A673 (cell line): ENCODE measurements at places on chromosomes 4 and X. TPM values are rescaled to one million over a fixed set of nuclear protein-coding genes. Genes with fewer than 3 reads are reported as not detected.

- H3K4me1 ChIP-seq, result no peaks in the 10 kb centered on the region
- no peaks in the 10 kb centered on the region for H3K27me3 ChIP-seq
- no peaks in the 10 kb centered on the region for H3K36me3 ChIP-seq
- no peak overlapping the region for H3K4me3 ChIP-seq
- no peak for DNase-seq
These were observed 36.7 kb downstream of the KLF8 start for GRCh38 chrX:56268888-56269287.

GRCh38 chrX:30887721-30888120 is 1.3 kb downstream of the TAB3 start:
- no peaks in the 10 kb centered on the region for H3K27me3 ChIP-seq
- no peak overlapping the region for H3K27ac ChIP-seq
- H3K36me3 ChIP-seq, result no peaks in the 10 kb centered on the region
- H3K4me3 ChIP-seq, result peak overlapping the region; percentile 77
- DNase-seq, result no peak

GRCh38 chr4:88573995-88574394 is 18.3 kb upstream of the HERC3 start:
- H3K4me3 ChIP-seq, result no peak overlapping the region
- no peaks in the 10 kb centered on the region for H3K4me1 ChIP-seq
- no peaks in the 10 kb centered on the region for H3K36me3 ChIP-seq
- H3K27me3 ChIP-seq, result no peaks in the 10 kb centered on the region
- H3K27ac ChIP-seq, result no peak overlapping the region

DNA sequence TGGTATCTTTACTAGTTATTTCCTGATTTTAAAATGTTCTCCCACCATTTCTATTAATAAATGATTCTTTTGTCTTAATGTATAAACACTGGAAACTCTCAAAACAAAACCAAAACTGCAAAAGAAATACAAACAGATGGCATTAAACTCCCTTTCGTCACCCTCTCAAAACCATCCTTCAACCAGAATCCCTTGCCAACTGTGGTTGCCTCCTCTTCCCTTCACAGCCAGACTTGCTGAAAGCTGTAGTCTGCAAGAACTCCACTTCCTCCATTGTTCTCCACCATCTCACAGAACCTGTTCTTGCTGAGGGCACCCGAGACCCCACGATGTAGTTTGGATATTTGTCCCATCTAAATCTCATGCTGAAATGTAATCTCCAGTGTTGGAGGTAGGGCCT is 96.5 kb downstream of the WWC2 start:
- no peak overlapping the region for H3K27ac ChIP-seq
- H3K4me3 ChIP-seq, result no peak overlapping the region
- no peak for DNase-seq
- peaks cover 22% of the 10 kb centered on the region for H3K4me1 ChIP-seq

The RHOXF2B gene
- total RNA-seq, result not detected in 2 replicates

The XAGE1A gene
- total RNA-seq, result 36.9 and 52.5 TPM in 2 replicates

The MBNL3 gene
- 38.0 and 42.2 TPM in 2 replicates for total RNA-seq
